ENCODE measurements at places on chromosomes 6 and 20. TPM values are rescaled to one million over a fixed set of nuclear protein-coding genes. Genes with fewer than 3 reads are reported as not detected.

DNA sequence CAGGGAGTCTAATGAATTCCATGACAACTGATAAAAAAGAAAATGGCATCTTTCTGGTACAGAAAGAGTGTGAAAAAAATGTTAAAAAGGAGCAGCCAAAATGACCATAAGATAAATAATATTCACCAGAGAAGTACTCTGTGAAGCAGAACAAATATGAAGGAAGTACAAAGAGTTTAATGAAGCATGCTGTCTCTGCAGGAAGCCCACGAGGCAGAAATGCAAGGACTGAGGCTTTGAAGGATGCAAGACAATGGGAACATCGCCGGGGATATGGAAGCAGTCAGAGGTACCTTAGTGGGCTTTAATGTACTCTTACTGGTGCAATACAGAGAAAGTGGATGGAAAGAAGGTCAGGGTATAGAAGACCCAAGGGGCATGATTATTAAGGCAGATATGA lies 50.7 kb downstream of the NOX3 start:
- no peak for DNase-seq
- no peak overlapping the region for H3K27ac ChIP-seq
- no peaks in the 10 kb centered on the region for H3K4me1 ChIP-seq
- H3K36me3 ChIP-seq: no peaks in the 10 kb centered on the region
- no peak overlapping the region for H3K4me3 ChIP-seq
- no peaks in the 10 kb centered on the region for H3K27me3 ChIP-seq

DNA sequence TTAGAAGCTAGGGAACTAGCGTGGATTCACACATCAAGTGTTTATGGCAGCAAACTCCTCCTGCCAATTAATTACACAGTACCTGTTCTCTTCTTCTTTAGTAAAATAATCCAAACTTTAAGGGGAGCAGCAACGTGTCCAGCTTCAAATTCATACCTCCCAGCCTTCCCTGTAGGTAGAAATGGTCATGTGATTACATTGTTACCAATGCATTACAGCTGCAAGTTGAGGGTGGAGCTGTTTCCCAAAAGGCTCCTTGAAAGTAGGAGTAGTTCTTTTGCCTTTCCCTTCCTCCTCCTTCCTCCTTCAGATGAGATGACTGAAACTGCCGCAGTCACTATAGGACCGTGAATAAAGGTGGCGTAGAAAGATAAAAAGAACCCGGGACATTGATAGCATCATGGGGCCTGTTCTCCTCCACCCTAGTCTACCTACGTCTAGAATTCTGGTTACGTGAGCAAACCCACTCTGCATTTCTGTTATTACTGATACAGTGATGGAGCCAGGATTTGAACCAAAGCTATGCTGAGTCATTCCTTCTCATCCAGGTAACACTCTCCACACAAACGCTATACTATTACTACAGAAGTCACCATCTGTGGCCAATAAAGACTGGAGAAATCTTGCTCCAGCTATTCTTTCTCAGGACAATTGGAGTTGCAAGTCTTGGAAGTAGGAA lies 18.2 kb downstream of the LINC00237 start:
- H3K36me3 ChIP-seq: no peaks in the 10 kb centered on the region
- DNase-seq: no peak
- H3K4me1 ChIP-seq: peaks cover 5% of the 10 kb centered on the region

CSNK2A1 gene
- total RNA-seq: 185 TPM

DNA sequence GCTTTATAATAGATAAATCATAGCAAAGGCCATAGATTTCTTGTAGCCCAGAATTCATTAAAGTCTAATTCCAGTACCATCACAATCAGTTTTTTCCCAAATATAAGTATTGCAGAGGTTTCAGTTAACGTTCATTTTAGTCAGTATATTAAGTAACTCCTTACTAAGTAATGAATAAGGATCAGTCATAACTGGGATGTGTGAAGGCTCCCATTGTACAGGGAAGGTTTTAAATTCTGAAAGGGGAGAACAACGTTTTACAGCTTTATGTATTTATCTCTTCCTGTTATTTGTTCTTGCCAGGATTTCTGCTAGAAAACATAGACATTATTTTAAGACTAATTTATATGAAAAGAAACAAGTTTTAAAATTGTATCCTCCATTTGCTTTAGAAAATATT lies 215.5 kb upstream of the LAMP5 start:
- H3K4me1 ChIP-seq: peaks cover 4% of the 10 kb centered on the region
- H3K27me3 ChIP-seq: no peaks in the 10 kb centered on the region
- H3K4me3 ChIP-seq: no peak overlapping the region
- H3K36me3 ChIP-seq: no peaks in the 10 kb centered on the region
- no peak overlapping the region for H3K27ac ChIP-seq

DNA sequence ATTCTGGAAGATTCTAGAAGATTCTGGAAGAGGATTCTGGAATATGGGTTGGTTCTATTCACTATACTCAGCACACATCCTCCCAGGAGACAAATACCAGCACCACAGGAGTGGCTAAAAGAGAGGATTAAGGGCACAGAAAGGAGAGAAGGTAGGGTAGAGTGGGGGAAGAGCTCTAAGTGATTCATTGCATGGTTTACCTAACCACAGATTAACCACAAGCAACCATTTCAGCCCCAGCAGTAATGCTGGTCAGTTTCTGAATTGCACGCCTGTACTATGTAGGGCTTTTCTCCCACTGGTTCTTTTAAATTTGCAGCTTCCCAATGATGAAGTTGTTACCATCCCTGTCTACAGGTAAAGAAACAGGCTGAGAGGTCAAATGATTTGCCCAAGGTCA lies 192.7 kb upstream of the PMEPA1 start:
- peaks cover 2% of the 10 kb centered on the region for H3K4me1 ChIP-seq
- no peak overlapping the region for H3K4me3 ChIP-seq
- H3K27ac ChIP-seq: no peak overlapping the region
- no peak for DNase-seq
- peaks cover 14% of the 10 kb centered on the region for H3K27me3 ChIP-seq

Measured in progenitor cell of endocrine pancreas (in vitro differentiated cells).